ENCODE measurements at places on chromosomes 2 and 18.

GRCh38 chr2:158779621-158780020 lies 15.5 kb upstream of the DAPL1 start:
- no peak for DNase-seq

GRCh38 chr2:234395891-234396420 lies 100.9 kb downstream of the ARL4C start:
- DNase-seq: peak; percentile 78

GRCh38 chr2:151569167-151569566 lies 159.5 kb downstream of the RIF1 start:
- DNase-seq: no peak

GRCh38 chr2:101912545-101912944 lies 79.2 kb upstream of the IL1R2 start:
- DNase-seq: no peak
